ENCODE measurements at places on chromosomes 13 and 19. TPM values are rescaled to one million over a fixed set of nuclear protein-coding genes. Genes with fewer than 3 reads are reported as not detected.

GRCh38 chr13:101262306-101262705, 154.0 kb downstream of the NALCN start:
- no peak for DNase-seq

- no peak for DNase-seq
Measured at GRCh38 chr13:50340146-50340545, 324.9 kb downstream of the KCNRG start.

GRCh38 chr13:30112602-30113435, 194.5 kb downstream of the KATNAL1 start:
- peak; percentile 82 for DNase-seq

GRCh38 chr19:11659612-11660011, 62.3 kb downstream of the ZNF627 start:
- no peak for DNase-seq

Gene SIGLECL1
- not detected for polyA plus RNA-seq

Data from ovary (tissue), 10 donors.